ENCODE measurements at places on chromosomes 6 and 20.
A peak's percentile ranks its signal among the peaks of the same experiment; 100 is the strongest.

DNA sequence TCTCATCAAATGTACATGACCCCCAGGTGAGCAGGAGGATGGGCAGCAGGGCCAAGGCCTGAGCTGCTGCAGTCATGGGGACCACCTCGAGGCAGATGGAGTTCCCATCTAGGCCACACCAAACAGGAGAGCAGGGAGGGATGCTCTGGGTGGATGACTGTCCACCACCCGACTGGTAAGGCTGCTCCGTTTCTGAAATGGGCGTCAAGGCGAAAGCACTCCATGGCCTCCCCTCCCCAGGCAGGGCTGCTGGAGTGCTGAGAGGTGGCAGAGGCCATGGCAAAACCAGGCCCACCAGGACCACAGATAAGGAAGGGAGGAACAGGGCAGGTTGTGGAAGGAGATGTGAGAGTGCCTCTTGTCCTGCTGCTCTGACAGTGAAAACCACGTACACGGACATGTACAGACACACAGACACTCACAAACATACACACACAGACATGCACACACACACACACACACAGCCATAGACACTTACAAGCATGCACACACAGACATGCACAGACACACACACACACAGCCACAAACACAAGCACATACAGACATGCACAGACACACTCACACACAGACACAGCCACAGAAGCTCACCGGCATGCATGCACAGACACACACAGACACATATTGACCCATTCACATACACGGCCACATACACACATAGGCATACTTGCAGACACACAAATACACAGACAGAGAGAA lies 93.2 kb downstream of the PSMG4 start:
- DNase-seq = no peak

DNA sequence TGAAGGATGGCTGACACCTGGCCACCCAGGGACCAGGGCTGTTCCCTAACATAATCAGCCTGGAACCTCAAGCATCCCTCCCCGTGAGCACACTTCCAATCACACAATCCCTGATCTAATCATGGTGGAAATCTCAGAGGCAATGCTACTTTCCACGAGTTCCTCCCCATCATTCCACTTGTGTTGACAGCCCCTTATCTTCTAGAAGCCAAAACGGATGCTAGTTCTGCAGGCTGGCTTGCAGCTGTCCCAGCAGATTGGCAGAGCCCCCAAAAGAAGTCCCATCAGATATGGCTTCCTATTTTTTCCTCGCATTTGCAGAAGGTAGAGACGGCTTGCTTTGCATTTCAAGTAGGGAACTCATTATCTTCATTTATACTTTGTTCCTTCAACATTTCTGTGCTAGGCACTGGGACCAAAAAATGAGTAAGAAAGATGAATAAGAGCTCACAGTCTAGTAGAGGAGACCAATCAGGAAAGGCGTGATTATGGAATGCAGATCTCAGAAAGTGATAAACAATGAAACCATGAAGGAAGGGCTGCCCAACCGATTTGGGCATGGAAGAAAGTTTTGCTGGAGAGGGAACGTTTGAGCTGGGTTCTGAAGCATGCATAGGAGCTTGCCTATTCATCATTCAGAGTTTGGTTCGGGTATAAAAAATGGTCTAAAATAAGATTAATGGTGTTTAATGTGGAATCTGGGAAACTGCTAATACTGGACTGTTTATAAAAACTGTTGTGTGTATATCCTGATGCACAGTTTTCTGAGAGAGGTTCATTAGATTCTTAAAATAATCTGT lies 44.6 kb upstream of the TBC1D7 start:
- DNase-seq = no peak

- DNase-seq = no peak
These were observed 96.7 kb downstream of the TAF4 start for GRCh38 chr20:61968932-61969331.

DNA sequence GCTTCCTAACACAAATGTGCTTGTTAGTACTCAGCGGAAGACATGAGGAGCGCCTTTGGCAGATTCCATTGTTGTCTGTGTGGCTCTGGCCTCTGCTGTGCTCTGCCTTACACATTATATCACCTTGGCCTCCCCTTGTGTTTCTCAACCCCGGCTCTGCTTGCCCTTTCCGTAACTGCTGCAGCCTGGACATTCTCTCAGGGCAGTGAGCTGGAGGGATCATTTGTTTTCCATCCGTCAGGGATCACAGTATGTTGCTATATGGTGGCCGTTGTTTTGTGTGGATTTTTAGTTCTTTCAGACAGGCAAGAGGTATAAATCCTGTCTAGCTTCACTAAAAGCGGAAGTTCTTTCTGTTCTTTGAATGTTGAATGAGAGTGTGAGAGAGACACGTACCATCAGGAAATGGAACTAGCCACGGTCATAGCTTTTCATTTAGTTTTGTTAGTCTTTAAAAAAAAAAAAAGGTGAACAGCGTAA lies 175.1 kb downstream of the JARID2 start:
- DNase-seq = no peak

GRCh38 chr6:156779206-156780094 lies 2.3 kb downstream of the ARID1B start:
- DNase-seq = peak; percentile 40

All from activated naive CD4-positive, alpha-beta T cell (primary cell).